ENCODE measurements at places on chromosomes 6 and 20. TPM values are rescaled to one million over a fixed set of nuclear protein-coding genes. Genes with fewer than 3 reads are reported as not detected.

SLC17A1 gene
- not detected for total RNA-seq

GRCh38 chr6:46042355-46042999 is 26.8 kb upstream of the CLIC5 start:
- no peak for DNase-seq

DNA sequence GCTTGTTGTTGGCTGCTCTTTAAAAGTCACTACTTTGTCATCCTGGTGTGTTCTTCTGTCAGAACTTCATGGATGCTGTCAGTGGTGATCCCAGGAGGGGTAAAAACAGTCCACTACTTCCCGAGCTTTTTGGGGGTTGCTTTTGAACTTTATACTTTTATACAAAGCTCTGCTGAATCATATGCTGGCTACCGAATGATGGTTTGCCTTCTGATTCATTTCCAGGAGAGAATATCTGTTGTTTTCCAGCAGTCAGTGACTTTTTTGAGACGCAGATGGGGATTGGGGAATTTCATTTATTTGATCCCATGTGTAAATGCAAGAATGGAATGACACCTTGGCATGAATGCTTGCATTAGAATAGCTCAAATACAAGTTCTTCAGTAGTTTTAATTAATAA is 32.7 kb upstream of the COL10A1 start:
- DNase-seq, result no peak

LST1 gene
- total RNA-seq, result 13.7 TPM

CAGE1 gene
- total RNA-seq, result 0.11 TPM

APOBEC2 gene
- total RNA-seq, result 80.1 TPM

DNA sequence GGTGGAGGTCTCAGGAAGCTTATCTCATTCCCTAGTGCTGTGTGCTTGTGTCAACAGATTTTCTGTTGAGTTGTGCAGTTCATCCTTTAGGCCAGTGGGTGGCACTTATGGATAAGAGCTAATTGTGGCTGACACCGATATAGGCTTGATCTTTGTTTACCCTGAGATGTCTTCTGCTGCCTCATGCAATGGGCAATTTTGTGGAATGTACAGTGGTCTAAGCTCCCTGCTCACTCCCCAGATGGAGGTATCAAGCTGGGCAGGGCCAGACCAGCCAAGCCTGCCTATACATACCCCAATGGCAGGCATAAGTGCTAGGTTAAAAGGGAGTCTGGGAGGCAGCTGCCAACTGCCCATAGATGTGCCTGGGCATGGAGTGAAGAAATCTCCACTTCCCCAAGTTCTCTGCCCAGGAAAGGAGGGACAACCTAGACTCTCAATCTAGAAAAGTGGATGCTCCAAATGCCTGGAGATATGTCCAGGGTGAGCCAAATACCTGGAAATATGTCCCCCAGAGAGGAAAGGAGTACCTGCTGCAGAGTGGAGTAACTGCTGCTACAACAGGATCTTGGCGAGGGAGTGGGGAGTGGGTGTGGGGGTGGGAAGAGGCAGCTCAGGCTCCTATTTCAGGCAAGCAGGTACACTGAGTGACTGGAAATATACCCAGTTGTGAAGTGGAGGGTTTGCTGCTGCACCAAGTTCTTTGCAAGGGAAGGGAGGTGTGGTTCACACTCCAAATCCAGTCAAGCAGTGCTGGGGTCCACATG is 53.2 kb upstream of the ARG1 start:
- DNase-seq, result no peak

DNA sequence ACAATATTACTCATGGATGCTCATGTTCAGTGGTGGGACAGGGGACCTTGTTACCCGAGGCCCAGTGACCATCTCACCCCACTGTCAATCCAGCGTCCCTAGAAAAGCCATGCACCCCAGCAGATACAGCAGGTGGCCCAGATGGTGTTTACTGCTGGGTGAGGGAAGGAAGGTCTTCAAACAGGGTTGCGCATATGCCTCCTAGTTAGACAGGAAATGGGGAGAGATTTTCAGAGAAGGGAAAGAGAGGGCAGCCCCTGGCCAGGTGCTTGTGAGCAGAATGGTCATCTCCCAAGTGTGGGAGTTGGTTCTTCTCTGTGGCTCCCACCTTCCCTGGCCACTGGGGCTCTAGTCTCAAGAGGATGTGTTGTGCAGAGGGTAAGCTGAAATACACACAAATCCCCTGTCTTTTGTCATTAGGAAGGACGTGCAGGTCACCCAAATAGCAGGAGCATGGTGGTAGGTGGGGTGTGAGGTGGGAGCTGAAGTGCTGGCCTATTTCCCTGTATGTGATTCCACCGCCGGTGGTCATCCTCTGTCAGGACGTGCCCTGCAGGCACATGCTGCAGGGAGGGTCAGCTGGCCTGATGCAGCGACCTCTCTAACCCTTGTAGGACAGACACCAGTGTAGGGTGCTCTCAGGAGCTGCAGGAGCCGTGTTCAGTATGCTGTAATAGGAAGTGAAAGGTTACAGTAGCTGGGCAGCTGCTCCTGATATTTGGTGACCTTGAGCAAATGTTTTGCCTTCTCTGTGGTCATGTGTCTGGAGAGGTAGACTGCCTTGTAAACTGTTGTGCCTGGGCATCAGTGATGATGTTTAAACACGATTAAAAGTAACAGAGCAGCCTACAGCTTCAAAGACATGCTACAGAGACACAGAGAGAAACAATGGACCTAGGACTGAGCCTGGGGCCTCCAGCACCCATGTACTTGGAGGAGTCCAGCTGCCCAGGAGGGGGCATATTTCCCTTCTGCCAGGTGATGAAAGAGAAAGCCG is 3.2 kb upstream of the CST3 start:
- no peak for DNase-seq

DNA sequence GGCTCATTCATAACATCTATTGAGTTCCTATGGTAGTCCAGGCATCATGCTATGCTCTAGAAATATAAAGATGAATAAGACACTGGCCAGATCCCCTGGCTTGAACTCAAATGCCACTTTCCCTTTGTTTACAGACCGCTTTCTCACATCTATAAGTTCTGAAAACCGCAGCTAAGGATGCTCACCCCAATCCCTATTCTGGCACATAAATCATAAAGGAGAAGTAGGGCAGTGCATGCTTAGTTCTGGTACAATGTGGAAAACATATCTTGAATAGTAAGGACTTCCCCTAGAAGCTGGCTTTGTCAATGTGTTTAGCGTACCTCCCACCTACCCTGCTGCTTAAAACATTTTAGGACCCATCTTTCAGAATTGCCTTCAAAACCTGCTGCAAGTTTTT is 26.4 kb downstream of the MRS2 start:
- no peak for DNase-seq

GRCh38 chr6:1552296-1552761 is 57.4 kb upstream of the FOXC1 start:
- DNase-seq, result no peak

FAM83C gene
- not detected for total RNA-seq

- DNase-seq, result no peak
These were observed 69.8 kb upstream of the SNX9 start for GRCh38 chr6:157753291-157753690.

DNA sequence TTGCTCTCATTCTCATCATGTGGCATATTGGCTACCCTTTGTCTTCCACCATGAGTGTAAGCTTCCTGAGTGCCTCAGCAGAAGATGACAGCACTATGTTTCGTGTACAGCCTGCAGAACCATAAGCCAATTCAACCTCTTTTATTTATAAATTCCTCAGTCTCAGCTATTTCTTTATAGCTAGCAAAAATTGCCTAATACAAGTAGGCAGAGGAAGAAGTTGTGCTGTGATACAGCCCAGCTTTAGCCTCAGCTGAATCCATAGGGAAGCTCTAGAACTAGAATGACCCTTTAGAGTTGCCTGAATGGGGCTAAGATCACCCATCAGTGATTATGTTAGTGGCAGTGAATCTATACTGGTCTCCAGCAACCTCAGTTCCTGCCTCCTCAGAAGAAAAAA is 19.0 kb upstream of the SERINC1 start:
- no peak for DNase-seq

AHI1 gene
- 16.0 TPM for total RNA-seq

DNA sequence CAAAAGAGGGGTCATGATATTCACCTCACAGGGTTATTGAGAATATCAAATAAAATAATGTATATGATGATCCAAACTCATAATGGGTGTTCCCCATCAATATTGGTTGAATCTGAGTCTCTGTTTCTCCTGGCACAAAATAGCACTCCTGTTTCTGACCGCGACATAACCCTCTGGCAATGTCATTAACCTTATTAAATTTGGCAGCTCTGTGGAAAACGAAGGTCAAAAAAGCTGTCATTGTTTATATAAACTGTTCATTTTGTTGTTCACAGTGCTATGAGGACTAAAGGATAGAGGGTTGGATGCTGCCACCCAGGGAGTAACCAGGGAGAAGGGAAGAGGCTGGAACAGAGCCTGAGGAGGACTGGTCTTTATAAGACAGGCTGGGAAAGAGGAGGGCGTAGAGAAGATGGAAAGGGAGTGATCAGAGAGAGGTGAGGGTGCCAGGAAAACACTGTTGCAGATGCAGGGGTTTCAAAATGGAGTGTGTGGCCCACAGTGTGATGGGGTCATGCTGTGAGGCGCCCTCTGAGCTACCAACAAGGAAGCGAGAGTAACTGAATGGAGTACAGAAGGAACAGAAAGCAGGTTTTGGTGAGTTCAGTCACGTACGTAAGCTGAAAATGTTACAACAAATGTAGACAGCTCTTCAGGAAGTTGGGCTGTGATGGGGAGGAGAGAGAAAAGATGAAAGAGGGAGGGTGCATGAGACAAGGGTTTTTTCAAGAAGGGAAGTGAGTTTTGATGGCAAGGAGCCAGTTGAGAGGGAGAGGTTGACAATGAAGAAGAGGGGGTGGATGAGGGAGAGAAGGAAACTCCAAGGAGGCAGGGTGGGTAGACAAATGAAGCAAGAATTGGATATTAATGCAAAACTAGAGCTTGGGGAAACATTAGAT is 251.6 kb upstream of the TAB2 start:
- DNase-seq, result no peak

GRCh38 chr6:145329257-145329656 is 406.1 kb downstream of the EPM2A start:
- no peak for DNase-seq

DNA sequence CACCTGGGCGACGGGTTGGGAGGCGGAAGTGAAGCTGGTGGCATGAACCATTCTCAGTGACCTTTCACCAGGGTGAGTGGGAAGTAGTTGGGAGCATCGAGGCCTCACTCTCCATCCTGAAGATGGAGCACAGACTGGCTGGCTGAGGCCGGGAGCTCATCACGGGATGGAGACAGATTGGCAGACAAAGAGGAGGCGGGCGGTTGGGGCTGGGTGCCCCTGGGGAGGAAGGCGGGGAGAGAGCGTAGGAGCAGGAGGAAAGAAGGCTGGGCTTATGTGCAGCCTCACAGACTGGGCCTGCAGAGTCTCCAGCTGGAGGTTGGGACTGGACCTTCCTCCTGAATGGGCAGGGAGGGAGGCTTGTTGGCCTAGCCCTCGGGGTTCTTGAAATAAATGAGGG is 44.2 kb upstream of the SCRT2 start:
- no peak for DNase-seq

NHSL1 gene
- total RNA-seq, result 46.5 TPM

- no peak for DNase-seq
These were observed 618.4 kb downstream of the MMUT start for GRCh38 chr6:48844696-48845095.

DNA sequence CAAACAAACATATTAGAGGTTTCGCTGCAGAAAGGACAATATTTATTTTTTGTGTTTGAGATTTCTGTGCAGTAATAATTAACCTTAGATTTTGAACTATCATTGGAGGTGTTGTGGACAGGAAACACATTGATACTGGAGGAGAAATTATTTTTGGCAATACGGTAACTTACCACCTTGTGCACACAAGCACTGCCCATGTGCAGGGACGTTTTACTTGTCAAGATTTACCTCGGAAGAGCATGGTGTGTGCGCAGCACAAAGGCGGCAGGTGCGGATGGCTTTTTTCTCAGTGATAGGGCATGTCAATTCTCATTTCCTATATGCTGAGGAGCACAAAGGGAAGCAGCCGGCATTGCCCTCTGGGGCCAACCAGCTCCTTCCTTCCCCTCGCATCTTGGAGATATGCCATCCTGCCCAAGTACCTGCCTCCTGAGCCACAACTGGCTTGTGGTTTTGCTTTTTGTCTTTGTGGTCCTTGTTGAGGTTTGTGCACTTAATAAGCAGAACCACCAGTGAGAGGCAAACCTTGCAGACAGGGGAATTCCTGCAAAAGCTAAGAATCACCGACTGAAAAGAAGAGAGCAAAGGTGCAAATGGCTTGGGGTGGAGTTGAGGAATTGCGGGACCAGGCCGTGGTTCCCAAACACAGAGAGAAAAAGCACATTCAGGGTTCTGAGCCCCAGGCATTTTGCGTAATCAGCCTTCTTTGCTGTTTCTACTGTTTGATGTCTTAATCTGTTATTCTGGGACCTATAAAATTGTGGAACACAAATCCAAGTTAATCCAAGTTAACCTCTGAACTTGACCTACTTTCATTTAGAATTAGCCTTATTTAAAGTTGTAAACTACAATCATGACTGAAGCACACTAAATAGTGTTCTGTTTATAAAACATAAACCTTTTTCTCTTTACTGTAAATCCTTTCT is 21.9 kb downstream of the SAMD5 start:
- DNase-seq, result no peak

DNA sequence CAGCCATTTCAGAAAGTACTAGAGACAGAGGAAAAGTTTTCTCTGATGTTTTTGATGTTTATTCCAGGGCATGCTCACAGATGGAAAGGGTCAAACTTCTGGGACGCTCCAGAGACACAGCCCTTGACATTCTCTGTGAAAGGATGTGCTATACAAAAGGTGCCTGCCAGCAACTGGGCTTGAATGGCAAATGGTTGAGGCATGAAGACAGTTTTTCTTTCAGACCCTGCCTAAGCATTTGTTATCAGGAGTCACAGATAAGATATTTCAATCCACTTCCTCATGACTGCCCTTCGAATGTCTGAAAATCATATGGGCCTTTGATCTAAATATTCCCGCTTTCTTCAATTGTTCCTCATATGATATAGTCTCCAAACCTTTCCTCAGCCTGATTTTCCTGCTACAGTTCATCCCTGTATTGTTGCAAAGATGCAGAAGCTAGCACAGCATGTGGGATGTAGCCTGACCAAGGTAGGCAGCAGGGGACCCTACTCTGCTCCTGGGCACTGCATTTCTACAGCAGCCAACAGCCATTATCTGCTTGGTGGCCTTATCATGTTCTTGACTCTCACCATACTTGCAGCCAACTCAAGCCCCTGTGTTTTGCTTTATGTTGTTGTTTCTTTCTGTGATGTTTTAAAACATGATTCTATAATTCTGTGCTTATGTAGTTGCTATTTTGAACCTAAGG is 14.6 kb upstream of the TXLNB start:
- DNase-seq, result no peak

GRCh38 chr6:88251301-88251700 is 85.2 kb upstream of the CNR1 start:
- no peak for DNase-seq

CCN6 gene
- total RNA-seq, result not detected

GRCh38 chr6:116866281-116866871 is 10.7 kb upstream of the RFX6 start:
- no peak for DNase-seq

GRCh38 chr6:97778290-97779038 is 495.4 kb upstream of the MMS22L start:
- DNase-seq, result no peak

All from right cardiac atrium (tissue), 5 donors.